Left renal cortex interstitium (tissue), 4 donors: ENCODE measurements at places on chromosomes 6 and 20.

DNA sequence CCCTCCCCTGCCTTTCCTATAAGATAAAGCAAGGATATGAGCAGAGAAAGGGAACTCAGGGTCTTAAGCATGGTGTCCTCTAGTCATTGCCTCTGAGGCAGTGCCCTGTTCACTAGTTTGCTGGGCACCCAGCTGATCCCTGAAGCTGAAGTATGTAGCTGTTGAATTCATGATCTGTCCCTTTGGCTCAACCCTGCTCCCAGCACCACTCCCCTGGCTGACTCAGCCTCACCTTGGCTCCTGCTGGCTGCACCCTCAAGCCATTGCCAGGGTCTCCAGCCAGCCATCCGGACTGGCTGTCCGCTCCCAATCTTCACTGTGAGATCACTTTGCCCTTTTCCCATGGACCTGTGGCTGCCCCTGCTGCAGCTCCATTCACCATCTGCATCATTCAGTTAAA, 25.9 kb upstream of the UST start:
- DNase-seq = no peak

GRCh38 chr6:134723081-134723871, 226.6 kb downstream of the ALDH8A1 start:
- no peak for DNase-seq

DNA sequence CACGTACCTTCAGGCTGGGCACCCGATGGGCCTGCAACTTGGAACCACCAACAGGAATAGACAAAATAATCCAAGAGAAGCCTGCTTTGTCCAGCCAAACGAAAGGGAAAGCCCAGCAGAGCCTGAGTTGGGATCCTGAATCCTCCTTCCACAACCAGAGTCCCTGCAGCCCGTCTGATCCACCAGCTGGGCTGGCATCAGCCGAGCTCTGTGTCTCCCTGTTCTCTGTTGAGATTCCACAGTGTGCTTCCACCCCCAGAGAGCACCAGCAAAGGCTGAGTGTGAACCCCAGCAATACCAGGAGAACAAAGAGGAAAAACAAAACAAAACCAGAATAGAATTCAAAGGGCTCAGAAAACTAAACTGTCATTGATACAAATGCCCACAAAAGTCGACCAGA, 104.2 kb upstream of the PRND start:
- no peak for DNase-seq

GRCh38 chr20:17276101-17276500, 49.3 kb downstream of the PCSK2 start:
- no peak for DNase-seq

- DNase-seq = no peak
These were observed 31.7 kb downstream of the APCDD1L start for GRCh38 chr20:58483470-58483869.

DNA sequence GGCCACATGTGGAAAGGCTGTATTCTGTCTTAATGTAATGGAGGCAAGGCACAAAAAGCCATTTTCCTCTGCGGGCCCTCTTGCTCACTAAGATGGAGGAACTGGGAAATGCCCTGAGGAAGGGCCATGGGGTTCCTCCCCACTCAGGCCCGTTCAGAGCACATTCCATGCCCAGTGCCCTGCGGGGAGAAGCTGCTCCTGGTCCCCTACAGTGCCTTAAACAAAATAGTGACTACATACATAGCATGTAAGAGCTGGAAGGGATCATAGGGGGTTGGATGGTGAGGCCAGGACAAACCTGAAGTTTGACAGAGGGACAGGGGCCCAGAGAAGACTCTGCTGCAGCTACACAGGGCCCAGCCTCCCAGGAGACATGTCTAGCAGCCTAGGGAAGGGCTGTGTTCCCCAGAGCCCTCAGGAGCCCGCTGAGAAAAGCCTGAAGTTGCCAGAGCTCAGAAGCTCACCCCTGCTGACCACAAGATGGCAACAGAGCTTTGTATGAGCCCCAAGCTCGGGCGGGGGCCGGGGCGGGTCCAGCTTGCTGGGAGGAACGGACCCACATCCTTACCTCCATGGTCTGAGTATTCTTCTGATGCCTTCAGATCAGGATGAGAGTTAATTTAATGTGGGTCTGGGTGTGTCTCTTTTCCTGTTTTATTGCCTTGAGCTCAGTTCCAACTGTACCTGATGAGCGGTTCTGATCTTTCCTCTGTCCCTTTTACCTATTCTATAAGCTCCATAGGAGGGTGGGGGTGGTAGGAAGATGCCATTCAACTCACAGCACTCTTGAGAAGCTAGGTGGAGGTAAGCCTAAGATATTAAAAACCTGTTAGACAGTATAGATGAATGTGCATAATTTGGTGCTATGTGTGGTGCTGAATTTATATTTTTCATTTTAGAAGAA, 242.9 kb downstream of the CDC5L start:
- DNase-seq = no peak

DNA sequence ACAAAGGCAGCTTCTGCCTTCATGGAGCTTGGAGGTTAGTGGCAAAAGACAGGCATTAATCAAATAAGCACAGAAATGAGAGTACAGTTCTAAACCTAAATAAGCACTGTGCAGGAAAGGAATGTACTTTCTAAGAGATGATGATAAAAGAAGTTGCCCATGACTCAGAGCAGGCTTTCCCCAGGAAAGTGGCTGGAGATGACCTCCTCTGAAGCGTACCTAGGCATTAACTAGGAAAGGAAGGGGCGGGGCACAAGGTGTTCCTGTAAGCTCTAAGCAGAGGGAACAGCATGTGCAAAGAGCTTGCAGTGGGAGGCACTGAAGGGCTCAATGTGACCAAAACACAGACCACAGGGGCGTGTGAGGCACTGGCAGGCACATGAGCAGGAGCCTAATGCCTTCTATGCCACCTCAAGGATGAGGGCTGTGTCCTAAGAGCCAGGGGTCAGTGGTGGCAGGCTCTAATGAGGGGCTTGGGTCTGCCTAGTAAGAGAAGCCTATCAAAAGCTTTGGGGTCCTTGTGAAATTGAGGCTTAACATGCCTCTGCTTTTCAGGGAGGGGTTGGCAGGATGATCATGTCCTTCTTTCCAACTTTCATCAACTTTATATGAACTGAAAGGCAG, 4.9 kb downstream of the SSTR4 start:
- DNase-seq = no peak

DNA sequence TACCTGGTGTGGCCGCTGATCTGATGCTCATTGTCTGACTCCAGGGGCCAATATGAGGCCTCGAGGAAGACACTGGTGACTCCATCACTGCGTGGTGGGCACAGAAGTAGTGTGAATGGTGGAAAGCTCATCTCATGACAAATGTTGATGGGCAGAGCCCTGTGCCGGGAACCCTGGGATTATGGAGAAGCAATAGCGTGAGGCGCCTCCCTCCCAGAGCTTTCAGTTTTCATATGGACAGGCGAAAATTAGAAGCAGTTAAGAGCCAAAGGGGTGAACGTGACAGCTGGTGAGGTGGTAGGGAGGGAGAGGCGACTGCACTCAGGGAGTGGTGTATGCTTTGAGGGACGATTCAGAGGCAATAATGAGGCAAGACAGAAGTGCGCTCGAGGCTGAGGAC, 39.3 kb upstream of the TTPAL start:
- DNase-seq = no peak

- no peak for DNase-seq
These were observed 15.0 kb upstream of the ZBTB24 start for GRCh38 chr6:109498052-109498451.

DNA sequence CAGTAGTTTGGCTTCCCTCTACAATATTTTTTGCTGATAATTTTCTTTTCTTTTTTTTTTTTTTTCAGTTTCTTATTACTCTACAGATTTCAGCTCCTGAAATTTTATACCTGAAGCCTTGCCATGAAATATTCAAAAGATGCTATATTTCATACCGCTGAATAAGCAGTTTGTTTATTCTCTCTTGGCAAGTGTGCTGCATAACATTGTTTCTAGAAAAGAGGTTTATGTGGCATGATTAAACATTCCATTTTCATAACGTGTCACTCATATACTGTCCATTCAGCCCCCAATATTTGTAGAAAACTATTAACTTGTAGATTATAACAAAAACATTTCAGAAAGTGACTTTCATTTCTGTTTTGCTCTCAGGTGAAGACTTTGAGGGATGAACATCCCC, 174.4 kb upstream of the NOX3 start:
- DNase-seq = no peak

DNA sequence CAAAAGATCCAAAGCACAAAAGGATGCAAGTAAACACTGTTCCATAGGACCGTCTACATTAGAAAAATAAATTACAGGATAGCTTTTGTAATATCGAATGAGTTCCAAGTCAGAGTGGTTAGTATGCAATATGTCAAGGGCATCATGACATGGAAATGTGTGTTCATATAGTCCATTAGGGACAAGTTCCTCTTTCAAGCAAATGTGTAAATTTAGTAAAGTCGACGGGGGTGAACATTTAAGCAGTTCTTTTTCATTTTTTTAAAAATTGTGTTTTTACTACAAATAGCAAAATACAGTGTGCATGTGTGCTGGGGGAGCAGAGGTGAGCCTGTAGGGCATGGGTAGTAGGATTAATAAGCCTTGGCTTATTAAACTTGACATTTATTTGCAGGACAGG, 359.0 kb downstream of the ESR1 start:
- no peak for DNase-seq

GRCh38 chr6:109082188-109082577, 12.5 kb downstream of the SESN1 start:
- DNase-seq = no peak

DNA sequence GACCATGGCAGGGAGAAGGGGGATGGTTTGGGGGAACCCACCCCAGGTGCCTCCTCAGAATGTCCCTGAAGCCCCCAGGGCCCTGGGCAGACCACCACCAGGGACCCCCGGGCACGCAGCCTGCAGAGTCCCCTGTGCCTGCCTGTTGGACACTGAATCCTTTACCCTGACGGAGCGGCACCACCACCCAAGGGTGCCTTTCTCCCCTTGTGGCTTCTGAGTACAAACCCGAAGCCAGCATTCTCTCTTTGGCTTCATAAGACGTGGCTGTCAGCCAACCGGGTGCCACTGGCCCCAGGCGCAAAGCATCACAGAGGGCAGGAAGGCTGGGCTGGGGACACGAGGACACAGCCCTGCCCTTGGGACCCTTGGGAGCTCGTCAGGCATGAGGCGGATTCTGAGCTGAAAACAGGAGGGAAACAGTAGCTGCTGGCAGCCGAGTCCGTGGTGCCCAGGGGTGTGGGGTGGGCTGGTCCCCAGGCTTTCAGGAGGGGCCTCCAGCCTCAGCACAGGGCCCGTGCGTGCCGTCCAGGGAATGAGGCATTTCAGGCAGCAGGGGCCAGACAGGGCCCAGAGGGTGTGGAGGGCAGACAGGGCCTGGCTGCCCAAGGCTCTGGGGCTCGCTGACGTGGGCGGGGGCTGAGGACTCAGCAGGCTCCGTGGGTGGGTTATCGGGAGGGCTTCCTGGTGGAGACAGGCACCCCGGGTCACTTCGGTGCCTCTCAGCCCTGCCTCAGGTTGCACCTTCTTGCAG, 3.5 kb downstream of the COL9A3 start:
- no peak for DNase-seq

DNA sequence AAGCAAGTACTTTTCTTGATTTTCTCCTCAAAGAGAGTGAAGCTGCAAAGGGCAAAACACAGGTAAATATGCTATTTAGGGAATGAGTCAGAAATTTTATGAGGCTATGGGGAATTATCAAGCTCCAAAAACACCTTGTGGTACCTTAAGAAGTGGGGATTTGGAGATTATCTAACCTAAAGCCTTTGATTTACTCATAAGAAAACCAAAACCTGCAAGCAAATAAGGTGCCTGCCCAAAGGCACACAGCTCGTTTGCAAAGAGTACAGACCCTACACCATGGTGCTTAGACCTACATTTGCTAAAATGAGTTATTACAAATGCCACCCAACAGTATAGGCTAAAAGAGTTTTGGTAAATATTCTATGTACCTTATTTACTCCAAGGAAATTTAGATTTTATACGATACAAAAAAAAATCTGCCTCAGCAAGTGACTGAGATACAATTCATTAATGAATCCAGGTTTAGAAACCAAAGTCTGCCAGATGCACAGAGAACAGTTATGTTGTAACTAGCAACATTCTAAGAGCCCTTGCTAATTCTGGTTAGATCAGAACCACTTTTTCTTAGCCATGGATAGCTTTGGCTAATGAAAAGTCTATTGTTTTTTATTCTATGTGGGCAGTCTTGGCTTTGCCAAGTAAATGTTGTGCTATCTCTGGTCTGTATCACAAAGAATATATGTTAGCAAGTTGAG, 101.5 kb downstream of the KHDC1L start:
- no peak for DNase-seq

DNA sequence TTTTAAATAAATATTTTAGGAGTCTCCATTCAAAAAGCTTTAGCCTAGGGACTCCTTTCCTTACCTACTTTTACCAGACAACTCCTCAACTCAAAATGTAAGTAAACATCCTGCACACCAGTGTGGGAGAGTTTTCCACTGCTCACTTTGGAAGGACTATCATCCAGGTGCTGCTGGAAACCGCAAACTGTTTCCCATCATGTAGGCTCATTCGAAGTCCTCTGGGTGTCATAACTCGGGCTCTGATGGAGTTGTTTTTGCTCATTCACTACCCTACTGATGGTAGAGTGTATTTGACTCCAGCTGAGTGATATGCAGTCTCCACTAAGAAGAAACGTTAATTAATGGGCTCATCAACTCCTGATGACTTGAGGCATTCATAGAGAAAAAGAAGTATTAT, 136.5 kb upstream of the AKAP12 start:
- DNase-seq = no peak

DNA sequence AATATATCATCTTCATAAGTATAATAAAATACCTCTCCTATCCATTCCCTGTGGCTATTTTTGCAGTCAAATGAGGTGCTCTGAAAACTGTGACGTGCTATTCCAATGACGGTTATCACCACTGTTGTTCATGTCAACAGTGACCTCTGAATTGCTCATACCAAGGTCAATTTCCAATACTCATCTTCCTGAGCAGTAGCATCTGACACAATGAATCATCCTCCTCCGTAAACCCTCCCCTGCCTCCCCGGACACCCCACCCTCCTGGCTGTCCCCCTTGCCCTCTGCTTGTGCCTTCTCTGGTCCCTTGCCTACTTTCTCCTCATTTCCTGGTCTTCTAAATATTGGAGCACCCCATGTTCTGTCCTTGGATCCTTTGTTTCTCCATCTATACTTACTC, 77.7 kb upstream of the SLC22A23 start:
- DNase-seq = no peak

DNA sequence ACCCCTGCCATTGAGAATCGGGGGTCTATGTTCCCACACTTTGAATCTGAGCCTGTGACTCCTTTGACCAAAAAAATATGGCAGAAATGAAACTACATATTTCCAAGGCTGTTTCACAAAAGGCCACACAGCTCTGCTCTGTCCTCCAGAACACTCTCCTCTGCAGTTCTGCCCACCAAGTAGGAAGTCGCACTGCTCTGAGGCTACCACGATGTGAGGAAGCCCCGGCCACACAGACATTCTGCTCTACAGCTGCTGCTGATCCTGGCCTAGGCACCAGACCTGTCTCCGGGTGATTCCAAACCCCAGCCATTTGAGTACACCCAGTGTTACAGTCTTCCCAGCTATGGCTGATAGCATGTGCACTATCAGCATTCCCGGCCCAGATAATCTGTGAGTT, 85.1 kb downstream of the LYRM4 start:
- no peak for DNase-seq
